ENCODE measurements at places on chromosomes 5 and 9.

- no peak for DNase-seq
Measured at GRCh38 chr5:172086194-172086975, 79.9 kb upstream of the FBXW11 start.

DNA sequence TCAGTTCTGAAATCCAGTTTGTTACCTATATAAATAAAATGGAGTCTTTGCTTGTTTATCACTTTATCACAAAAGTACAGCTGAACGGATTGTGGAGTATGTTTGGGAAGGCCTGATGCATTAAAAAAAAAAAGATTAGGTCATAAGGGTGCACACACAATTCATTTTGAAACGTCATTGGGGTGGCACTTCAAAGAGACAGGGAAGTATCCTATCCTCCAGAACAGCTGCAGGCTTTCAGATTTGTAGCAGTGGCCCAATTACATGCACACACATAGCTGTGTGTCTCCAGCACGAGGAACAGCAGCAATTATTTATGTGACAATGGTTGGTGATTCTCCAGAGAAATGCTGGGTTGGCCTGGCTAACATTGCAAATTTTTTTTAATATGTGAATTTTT lies 46.8 kb upstream of the FER start:
- no peak for DNase-seq

GRCh38 chr5:72608926-72609325 lies 101.7 kb upstream of the ZNF366 start:
- no peak for DNase-seq

DNA sequence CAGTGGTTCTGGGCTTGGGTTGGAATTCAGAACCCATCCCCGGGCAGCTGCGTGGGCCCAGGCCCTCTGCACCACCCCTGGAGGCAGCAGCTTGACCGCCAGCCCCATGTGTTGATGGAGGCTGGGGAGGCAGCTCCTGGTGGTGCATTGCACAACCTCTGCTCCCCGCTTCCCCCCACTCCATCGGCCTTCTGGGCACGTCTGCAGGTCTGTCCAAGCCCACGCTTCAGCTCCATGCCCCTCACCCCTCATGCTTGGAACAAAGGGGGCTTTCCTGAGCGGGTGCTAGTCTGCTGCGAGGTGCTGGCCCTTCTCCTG lies 1.4 kb downstream of the NCS1 start:
- DNase-seq = peak; percentile 40

DNA sequence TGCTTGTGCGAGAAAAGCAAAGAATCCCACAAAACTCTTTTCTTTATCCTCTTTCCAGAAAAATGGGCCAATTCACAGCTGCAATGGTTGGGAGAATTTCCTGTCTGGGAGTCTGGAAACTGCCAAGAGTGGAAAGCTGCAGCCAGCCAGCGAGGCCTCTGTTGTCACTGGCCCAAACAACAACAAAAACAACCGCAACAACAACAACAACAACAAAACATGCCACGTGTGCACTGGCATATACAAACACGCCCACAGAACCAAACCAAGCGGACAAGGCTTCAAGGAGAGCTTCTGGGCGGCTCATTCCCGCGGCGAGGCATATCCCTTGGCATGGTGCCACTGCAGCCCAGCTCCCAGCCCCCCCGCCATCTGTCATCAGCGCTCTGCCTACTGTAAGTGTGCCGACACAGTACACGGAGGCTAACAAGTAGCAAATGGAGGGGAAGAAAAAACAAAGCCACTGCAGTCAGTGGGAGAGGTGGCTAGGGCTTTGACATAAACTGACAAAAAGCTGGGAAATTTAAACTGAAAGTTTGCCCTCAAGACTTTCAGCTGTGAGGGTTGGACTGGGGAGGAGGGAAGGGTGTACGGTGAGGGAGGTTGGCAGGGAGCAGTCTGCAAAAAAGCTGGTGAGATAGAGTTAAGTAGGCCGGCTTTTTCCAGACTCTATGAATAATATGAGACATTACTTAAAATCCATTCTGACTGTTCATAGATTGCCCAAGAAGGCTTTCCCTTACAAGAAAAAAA lies 165.0 kb upstream of the ZNF462 start:
- DNase-seq = peak; percentile 71

- DNase-seq = no peak
Measured at GRCh38 chr5:7894860-7895259, 25.9 kb downstream of the MTRR start.

- no peak for DNase-seq
Measured at GRCh38 chr5:131548176-131548575, 86.9 kb downstream of the RAPGEF6 start.

DNA sequence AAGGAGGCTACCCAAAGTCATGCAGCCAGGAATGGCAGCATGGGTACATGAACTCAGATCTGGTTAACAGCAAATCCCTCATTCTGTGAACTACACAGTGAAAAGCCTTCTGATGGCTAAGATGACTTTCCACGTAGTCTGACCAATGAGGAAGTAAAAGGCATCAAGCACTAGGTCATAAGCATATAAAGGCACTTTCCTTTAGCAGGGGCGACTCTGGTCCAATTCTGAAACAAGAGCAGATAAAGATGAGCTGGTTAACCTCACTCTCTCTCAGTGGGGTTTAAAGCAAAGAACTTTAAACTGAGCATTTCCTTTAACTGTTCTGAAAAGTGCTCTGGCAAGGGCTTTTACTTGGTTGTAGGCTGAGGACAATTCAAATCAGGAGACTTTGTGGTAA lies 21.1 kb downstream of the PSMB7 start:
- DNase-seq = peak; percentile 14

DNA sequence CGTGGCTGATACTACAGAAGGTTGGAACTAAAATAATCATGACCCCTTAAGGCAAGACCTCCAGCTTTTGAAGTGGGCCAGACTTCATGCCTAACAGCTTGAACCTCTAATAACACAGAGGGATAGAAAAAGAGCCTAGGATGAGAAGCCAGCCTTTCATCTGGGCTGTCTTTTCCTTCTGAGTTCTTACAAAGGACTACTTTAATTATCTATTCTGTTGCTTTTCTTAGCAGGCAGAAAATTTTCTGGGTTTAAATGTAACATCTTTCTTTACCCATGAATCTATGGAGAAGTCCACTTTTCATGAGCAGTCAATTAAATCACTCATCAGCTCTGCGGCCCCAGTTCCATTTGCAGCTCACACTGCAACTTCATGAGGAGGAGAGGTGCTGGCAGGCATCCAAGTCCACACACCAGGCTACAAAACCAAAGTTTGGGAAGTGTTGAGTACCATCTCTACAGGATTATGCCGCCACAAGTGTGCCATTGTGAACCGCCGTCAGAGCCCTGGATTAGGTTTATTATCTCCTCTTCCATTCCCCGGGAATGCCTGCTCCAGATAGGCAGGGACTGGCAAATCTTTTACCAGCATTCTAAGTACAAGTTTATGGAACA lies 192.0 kb downstream of the TLE4 start:
- no peak for DNase-seq

- DNase-seq = no peak
Measured at GRCh38 chr9:114372921-114373448, 14.8 kb downstream of the AKNA start.

DNA sequence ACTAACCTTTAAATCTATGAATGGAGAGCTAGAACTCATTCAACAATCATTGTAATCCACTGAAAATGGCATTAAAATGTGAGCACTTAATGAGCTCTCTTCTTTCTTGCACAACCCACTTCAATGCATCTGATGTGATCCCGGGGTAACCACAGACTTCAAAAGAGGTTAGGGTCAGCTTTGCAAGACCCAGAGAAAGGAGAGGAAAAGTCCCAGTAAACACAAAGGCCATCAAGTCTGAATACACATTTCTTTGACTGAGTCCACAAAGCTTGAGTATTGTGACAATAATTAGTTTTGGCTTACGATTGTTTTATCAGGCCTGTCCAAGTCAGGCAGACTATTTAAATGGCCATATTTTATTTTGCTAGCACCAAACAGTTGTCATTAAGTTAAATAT lies 148.8 kb upstream of the ZNF608 start:
- DNase-seq = no peak

DNA sequence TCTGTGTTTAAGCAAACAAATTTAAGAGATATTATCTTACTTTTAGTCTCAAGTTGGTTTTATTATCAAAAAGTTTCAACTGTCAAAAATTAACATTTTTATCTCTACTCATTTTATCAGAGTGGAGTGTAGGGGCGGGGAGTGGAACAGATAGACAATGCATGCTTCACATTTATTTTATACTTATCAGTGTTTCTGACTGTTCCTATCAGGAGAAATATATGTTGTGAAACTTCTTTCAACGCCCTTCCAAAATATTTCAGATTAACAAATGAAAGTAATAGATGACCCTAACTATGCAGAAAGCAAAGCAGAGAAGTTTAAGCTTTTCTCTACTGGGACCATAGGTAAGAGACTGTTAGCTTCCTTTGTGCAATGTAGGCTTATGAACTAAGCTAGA lies 44.9 kb upstream of the MAST4 start:
- DNase-seq = no peak

- no peak for DNase-seq
Measured at GRCh38 chr5:178851951-178852350, 7.8 kb upstream of the ZNF354B start.

DNA sequence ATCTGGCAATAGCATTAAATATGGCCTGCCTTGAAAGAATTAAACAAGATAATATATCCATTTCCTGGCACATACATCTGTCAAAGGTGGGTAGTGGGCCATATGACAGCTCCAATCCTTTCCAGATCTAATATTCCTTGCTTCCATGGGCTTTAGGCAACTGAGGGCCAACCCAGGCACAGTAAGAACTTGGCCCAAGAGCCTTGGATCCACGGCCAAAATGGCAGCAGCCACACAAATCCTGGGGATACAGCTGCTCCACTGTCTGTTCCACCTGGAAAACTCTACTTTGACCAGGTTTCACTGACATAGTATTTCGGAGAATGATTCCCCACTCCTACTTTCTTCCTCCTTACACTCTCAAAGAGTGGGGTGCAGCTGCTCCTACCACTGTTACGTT lies 13.3 kb downstream of the HAVCR1 start:
- DNase-seq = no peak

GRCh38 chr9:128094166-128094949 lies 26.3 kb downstream of the SLC25A25 start:
- DNase-seq = peak; percentile 98

DNA sequence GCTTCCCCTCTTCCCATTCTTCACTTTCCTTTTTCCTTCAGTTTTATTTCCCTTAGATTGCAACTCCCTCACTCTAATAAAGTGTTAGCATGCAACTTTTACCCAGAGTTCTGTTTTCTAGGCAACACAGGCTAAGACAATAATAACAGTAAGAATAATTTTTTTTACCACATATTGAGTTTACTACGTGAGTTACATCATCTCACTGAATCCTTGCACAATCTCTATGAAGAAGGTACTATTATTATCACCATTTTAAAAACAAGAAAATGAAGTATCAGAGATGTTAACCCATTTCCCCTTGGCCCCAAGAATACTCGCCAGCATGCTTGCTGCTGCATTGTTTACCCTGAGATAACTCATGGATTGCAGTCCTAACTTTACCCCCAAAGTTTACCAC lies 53.7 kb upstream of the SMIM32 start:
- no peak for DNase-seq

DNA sequence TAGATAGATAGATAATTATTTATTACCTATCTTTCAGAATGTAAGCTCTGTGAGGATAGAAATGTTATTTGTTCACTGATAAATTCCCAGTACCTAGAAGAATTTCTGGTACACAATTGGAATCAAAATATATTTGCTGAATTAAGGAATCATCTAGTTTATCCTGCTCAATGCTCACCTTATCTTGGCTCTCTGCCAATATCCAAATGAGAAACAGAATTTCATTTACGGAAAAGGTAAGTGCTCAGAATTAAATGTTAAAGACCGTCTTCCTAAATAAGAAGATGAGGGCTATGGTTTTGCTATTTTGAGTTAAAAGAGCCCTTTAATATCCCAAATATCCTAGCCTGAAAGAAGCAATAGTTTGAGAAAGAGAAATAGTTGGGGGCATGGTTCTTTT lies 232.1 kb upstream of the PDE4D start:
- no peak for DNase-seq

GRCh38 chr9:80698725-80699410 lies 990.5 kb downstream of the TLE1 start:
- DNase-seq = no peak

- peak; percentile 74 for DNase-seq
Measured at GRCh38 chr5:33817301-33817700, 74.5 kb downstream of the ADAMTS12 start.

GRCh38 chr5:179297026-179297425 lies 48.2 kb downstream of the ADAMTS2 start:
- DNase-seq = no peak

GRCh38 chr5:41279040-41279439 lies 65.7 kb upstream of the C6 start:
- DNase-seq = no peak

DNA sequence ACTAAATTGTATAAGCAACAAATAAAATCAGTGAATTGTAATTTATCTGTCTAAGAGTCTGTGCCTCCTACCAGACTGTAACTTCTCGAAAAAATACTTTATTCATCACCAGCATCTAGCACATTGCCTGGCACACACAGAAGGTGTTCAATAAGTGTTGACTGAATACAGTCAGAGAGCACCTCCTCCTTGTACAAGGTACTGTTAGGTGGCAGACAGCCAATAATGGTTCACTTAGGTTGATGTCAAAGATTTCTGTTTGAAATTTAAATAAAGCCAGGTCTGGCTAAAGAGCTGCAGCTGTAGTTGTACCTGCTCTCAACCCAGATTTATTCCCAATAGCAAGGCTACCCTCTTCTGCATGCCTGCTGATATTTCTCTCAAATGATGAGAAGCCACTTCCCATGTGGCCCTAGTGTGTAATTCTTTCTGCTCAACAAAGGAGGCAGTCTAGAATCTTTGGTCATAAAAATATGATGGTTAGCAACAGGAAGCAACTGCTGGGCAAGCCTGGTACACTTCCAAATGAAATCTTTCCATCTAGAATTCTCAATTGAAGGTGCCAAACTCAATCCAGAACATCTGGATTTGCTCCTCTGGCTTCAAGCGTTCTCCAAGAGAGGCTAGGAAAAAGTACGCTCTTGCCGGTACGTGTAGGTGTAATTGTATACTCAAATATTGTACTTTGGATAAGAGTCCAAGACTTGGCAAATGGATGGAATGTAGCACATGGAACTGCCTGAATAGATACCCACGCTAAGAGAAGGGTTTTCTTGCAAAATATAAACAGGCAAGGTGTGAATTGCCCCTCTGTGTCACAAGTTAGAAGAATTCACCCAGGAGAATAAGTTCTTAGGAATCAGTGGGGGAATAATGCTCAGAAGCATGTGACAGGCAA lies 95.6 kb downstream of the NR6A1 start:
- no peak for DNase-seq
